ENCODE measurements at places on chromosomes 6 and 20. TPM values are rescaled to one million over a fixed set of nuclear protein-coding genes. Genes with fewer than 3 reads are reported as not detected.

DNA sequence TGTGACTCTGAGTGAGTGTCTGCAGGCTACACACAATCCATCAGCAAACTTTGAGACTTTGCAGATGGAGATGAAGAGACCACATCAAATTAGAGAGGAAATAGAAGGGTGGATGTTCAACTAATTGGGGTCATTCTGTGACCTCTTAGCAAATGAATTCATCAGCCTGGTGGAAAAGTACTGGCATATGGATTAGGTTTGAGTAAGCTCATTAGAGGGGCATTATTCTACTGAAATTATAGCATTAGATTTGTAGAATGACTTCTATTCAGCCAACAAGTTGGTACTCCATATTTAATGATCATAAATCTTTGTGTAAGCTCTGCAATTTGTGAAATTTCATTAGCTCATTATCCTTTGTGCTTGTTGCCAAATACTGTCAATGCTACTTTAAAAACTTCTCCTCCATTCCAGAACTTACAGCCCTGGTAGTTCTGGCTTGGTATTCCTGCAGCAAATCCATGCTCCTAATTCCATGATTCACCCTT lies 63.8 kb downstream of the ADTRP start:
- no peak for DNase-seq

- DNase-seq, result no peak
Observed at GRCh38 chr6:163489584-163489983, 75.1 kb downstream of the QKI start.

DNA sequence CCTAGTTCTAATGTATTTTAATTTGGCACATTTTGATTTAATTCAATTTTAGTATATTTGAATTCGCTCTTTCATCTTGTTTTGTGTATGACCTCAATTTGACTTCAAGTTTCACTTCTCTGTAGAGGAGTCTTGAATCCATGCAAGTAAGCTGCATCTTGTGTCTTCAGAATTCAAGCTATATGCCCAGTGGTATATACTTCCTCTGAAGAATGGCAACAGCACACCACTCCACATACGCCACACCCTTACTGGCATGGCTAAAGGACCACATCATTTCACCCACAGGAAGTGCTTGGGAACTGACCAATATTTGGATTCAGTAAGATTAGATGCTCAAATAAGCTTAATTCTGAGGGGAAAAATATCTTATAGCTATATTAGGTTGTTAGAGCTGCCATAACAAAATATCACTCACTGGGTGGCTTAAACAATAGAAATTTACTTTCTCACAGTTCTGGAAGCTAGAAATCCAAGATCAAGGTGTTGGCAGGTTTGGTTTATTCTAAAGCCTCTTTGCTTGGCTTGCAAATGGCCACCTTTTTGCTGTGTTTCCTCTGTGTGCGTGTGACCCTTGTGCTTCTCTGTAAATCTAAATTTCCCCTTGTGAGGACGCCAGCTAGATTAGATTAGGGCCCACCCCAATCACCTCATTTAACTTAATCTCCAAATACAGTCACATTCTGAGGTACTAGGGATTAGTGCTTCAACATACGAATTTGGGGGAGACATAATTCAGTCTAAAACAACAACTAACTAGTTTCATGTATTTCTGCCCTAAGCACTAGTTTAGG lies 2.8 kb upstream of the ASF1A start:
- no peak for DNase-seq

DNA sequence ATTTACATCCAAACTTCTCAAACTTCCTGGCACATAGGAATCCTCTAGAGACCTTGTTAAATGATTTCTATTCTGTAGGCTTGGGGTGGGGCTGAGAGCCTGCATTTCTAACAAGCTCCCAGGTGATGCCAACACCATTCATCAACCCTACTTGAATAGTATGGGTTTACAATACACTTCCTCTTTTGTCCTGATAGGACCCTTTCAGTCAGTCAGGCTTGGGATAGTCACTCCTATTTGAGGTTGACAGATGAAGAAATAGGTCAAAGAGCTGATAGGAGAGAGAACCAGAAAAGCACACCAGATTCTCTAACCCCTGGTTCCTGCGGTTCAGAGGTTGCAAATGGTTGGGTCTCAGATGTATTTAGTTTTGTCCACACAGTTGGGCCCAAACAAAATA lies 273.4 kb downstream of the TSHZ2 start:
- DNase-seq, result no peak

GRCh38 chr20:22698259-22698842 lies 114.0 kb upstream of the FOXA2 start:
- DNase-seq, result no peak

- no peak for DNase-seq
Observed at GRCh38 chr6:33670086-33670660, 41.3 kb downstream of the UQCC2 start.

DNA sequence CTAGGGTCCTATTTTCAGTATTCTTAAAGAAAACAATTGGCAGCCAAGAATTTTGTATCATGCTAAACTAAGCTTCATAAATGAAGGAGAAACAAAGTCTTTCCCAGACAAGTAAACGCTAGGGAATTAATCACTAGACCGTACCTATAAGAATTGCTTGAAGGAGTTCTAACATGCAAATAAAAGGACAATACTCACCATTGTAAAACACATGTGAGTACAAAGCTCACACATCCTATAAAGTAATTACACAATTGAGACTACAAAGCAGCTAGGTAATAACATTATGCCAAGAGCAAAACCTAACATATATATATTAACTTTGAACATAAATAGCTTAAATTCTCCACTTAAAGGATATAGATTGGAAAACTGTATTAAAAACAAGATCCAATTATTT lies 147.4 kb downstream of the FAM83B start:
- DNase-seq, result no peak

DNA sequence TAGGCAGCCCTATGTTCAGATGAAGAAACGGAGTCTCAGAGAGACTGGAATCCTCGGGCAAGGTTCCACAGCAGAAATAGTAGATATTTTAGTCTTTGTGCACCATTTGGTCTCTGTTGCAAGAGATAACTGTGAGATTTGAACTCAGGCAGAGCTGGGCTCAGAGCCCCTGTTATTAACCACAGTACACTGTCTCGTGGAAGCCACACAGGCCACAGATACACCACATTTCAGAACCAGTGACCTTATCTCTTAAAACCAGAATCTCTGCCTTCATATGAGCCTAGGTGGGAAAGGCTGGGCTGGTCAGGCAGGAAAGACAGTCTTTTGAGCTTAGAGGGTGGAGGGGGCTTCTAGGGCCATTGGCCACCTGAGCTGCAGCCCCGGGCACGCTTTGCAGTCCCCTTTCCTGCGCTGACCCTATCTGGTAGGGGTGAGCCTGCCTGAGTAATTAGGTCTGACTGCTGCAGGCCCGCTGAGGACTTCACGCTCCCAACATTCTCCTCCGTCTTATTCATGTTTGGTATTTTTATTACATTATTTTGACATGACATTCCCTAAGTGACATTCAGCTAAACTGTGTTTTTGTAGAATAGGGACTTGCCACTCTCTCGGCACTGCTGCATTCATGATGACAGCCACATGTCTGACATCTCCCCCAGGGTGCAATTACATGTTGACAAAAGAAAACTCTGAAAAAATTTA lies 71.1 kb downstream of the KCNB1 start:
- no peak for DNase-seq

- DNase-seq, result no peak
Observed at GRCh38 chr6:130796313-130796905, 30.8 kb upstream of the SMLR1 start.

- DNase-seq, result no peak
Observed at GRCh38 chr6:145813285-145814034, 1.1 kb downstream of the FBXO30 start.

- peak; percentile 47 for DNase-seq
Observed at GRCh38 chr20:50510706-50511542, 741 bp downstream of the PTPN1 start.

DNA sequence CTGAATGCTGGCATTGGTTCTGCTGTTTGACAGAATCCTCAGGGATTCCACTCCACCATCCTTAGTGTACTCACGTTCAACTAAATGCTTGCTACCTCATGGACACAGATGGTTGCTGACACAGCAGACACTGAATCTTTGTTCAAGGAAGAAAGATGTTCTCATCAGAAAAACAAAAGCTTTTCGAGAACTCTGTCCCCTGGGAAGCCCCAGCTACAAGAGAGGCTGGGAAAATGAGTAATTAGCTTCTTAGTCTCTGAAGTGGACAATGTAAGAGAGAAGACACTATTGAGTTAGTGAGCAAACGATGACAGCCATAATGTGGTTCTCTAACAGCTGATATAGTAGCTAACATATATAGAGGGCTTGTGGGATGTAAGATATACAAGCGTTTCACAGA lies 30.9 kb upstream of the ENPP5 start:
- no peak for DNase-seq

GRCh38 chr6:162825597-162825996 lies 97.8 kb downstream of the PACRG start:
- no peak for DNase-seq

GRCh38 chr6:137247724-137248123 lies 28.5 kb upstream of the IFNGR1 start:
- no peak for DNase-seq

DNA sequence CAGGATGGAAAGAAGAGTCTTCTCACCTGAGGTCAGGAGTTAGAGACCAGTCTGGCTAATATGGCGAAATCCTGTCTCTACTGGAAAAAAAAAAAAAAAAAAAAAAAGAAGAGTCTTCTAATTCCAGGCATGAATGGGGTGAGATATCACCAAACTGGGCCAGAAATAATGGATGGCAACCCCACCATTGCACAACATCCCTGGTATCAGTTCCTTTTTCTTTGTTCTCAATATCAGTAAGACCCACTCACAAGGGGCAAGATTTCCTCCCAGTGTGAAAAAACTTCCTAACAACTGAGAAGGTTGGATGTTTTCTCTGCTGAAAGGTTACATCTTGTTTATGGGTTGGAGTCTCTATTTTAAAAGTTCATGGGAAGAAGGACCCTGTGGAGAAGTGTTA lies 23.6 kb upstream of the NR2E1 start:
- DNase-seq, result no peak

GRCh38 chr6:70415247-70415646 lies 1.9 kb downstream of the FAM135A start:
- no peak for DNase-seq

GRCh38 chr6:113442040-113442439 lies 415.1 kb upstream of the MARCKS start:
- DNase-seq, result no peak

DNA sequence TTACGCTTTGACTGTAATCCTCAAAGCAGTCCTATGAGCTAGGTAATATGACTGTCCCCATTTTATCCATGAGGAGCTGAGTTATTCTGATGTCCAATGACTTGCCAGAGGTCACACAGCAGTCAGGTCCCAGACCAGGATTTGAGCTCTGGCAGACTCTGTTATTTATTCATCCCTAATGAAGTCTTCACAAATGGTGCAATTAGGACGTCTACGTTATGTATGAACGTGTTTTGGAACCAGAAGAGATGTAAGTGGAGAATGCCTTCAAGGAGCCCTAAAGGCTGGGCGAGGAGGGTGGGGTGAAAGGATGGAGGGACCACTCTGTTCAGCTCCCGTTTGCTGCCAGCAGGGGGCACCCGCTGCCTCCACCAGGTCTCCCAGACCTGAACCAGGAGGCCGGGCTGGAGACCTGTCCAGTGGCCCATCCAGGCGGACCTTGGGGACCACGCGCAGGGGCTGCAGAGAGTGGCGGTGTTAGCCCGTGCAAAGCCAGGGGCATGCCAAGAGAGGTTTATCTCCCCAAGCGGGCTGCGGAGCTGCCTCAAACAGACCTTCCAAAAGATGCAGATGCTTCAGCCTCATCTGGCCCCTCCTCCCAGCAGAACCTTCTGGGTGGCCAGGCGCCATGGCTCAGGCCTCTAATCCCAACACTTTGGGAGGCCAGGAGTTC lies 15.2 kb upstream of the ZNF335 start:
- DNase-seq, result peak; percentile 82

- no peak for DNase-seq
Observed at GRCh38 chr6:162728197-162728596, 423 bp downstream of the PACRG start.

DNA sequence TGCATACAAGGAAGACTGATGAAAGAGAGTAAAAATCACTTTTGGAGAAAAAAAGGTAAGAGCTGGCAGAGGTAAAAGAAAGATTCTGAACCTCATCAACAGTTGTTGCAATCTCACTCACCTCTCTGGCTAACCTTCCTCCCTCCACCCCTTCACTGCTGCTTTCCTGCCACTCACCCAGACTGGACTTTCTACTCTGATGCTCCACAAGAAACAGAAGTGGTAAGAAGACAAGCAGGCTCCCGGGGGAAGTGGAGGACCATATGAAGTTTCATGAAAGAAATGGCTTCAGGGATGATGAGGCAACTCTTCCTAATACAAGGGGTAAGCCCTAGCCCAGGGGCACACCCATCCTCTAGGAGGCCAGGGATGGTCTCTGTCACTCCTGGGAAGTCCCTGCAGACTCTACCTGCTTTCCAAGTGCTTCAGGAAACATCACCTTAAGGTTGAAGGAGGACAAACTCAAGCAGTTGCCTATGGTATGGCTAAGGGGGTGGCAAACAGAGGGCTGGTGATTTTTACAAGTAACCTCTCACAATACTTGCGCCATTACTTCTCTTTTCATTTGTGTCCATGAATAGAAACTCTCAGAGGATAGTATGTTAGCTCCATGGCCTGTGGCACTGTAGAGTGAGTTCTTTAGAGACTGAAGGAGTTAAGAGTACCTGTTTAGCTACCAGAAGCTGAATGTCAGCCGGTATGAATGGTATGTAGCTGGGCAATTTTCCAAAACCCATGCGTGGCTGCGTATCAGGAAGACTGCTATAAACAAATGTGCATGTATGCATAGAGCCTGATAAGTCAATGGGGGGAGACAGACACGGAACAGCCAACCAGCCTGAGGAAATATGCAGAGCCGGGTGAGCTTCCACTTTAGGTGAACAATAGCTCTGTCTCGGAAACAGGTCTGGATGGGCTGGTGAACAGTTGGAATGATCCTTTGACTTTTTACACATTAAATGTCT lies 112.0 kb downstream of the BACH2 start:
- DNase-seq, result peak; percentile 54

The WFDC10B gene
- not detected for total RNA-seq

The ZNF311 gene
- total RNA-seq, result 0.42 TPM

The RRBP1 gene
- 81.8 TPM for total RNA-seq

The LEMD2 gene
- 14.2 TPM for total RNA-seq

The MYBL2 gene
- not detected for total RNA-seq

The HSF2 gene
- total RNA-seq, result 7.9 TPM

The MLN gene
- total RNA-seq, result not detected

The SYNDIG1 gene
- not detected for total RNA-seq

The HRH3 gene
- not detected for total RNA-seq

The RSPH4A gene
- total RNA-seq, result 0.50 TPM

The OR14J1 gene
- not detected for total RNA-seq

The UCKL1 gene
- 16.4 TPM for total RNA-seq
